ENCODE measurements at places on chromosomes 12 and 14.

DNA sequence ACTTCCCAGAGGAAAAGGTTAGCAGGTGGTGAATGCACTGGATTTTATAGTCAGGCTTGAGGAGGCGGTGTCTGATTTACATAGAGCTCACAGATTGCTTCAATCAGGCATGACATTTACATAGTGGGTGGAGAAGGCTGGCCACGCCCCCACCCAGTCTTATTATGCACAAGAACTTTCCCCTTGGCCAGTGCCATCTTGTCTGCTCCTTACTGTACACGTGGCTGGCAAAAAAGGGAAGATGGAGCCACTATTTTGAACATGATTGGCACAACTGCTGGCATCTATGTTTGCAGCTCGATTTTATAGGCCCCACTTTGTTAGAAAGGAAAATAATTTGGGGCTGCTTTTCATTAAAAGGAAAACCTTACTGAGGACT lies 10.9 kb upstream of the LGMN start:
- DNase-seq, result no peak

GRCh38 chr14:105917933-105918436 lies 391.6 kb downstream of the TMEM121 start:
- no peak for DNase-seq

DNA sequence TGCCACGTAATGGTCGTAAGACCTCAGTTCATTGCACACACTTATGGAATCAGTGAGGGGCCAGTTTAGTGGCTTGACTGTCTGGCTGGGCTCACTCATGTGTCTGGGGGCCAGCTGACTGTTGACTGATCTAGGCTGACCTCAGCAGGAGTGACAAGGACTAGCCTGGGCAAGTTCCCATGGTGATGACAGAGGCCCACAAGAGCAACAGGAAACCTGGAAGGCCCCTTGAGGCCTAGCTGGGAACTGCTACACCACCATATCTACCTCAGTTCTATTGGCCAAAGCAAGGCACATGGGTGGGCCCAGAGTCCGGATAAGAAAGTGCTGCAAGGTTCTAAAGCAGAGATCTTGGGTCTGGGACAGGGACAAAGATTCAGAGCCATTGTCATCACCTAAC lies 21.3 kb upstream of the RFLNA start:
- DNase-seq, result peak; percentile 37

DNA sequence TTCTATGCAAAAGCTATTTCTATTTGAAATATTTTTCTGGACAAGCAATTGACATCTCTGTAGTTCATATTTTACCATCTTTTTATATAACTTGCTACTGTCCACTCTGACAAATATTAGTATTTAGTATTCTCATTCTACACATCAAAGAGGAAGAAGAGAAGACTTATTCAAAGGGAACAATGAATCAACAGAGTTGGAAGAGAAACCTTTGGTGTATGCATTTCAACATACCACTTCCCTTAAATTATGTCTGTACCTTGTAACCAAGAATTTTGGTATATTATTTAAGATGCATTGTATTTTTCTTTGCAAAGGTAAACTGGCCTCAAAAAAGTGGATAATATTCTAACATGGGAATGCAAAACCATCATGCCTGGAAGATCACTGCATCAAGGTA lies 72.1 kb upstream of the DUSP6 start:
- no peak for DNase-seq

DNA sequence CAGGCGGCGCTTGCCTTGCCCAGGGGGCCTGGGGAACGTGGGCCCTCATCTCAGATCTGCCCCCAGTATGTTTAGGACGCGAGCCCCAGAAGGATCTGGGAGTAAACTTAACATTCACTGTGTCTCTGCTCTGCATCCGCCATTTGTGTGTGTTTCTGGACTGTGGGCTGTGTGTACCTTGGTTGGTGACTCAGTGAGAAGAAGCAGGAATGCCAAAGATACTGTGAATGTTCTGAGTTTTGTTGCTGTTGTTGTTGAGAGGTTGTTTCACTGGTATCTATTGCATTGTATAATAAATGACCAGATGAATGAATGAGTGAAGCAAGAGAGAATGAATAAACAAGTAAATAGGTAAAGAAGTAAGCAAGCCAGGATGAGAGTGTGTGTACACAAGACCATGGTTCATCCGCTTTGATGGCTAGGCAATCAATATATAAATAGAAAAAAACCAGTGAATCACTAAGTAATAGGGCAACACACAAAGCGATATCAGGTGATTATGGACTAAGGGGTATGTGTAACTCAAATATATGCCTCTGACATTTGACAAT lies 20.5 kb downstream of the MEG3 start:
- DNase-seq, result no peak

- no peak for DNase-seq
Observed at GRCh38 chr12:16036073-16036472, 124.9 kb downstream of the DERA start.

DNA sequence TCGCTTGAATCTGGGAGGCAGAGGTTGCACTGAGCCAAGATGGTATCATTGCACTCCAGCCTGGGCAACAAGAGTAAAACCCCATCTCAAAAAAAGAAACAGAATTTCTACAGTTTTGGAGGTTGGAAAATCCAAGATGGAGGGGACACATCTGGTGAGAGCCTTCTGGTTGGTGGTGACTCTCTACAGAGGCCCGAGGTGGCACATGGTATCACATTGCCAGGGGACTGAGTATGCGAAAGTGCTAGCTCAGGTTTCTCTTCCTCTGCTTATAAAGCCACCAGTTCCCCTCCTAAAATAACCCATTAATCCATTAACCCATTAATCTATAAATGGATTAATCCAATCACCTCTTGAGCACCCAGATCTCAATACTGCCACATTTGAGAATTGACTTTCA lies 70.8 kb upstream of the DACT1 start:
- no peak for DNase-seq

- DNase-seq, result no peak
Observed at GRCh38 chr14:50335389-50335788, 23.3 kb downstream of the DMAC2L start.

GRCh38 chr12:10368206-10369171 lies 21.4 kb downstream of the KLRK1 start:
- peak; percentile 26 for DNase-seq

GRCh38 chr12:108860443-108860842 lies 3.1 kb upstream of the SSH1 start:
- DNase-seq, result no peak

DNA sequence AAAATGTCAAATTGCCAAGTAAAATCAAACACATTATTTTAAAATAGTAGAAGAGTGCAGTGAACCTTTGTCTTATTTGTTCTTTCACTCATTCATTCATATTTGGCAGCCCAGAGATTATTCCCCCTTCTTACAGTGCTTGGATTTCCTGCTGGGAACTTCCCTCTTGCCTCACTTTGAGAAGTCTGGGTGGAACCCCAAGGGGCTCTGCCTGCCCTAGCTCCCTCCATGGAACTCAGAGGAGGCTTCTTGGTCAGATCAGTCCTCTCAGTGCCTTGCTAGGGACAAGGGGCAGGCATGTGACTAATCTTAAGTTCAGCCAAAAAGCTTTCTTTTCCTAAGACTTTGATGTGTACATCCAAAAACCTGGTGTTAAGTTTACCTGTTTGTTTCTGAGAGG lies 84.7 kb upstream of the OVCH1 start:
- DNase-seq, result no peak

DNA sequence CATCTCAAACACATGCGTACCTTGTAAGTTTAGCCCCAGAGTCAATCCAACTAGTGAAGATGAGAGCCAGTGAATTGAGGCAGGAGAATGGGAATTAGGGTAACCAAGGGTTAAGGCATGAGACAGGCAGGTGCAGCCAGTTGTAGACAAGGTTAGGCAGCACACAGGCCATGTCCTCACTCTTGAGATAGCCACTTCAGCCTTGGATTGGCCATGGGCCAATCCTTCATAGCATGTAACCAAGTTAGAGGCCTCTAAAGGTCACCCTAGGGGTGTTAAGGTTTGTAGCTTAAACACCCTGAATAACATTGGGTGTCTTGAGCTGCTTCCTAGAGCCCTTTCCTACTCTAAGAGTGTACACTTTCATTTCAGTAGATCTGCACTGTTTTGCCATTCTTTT lies 208.2 kb upstream of the RBM19 start:
- DNase-seq, result no peak

GRCh38 chr12:106343214-106343528 lies 14.4 kb upstream of the POLR3B start:
- DNase-seq, result no peak

- peak; percentile 55 for DNase-seq
Observed at GRCh38 chr14:90495357-90496276, 98.8 kb downstream of the CALM1 start.

GRCh38 chr12:59164991-59165718 lies 244.9 kb upstream of the LRIG3 start:
- no peak for DNase-seq

- no peak for DNase-seq
Observed at GRCh38 chr12:115070313-115070712, 386.3 kb upstream of the TBX3 start.

- DNase-seq, result no peak
Observed at GRCh38 chr14:89388853-89389252, 28.2 kb downstream of the FOXN3 start.

DNA sequence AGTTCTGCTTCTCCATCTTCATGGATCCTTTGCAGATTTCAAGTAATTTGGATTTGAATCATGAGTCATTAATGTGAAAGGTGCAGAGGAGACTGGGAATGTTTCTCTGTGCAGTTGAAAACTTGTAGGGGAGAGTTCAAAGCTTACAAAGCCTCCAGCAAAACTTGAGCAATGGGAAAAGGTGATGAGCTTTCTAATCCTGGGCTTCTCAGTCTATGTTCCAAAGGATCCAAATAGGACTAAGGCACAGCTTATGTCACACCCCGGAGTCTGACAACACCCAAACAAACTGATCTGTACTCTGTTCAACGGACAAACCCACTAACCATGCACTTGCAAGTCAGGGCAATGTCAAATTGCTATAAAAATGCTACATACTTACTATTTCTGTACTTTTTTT lies 134.8 kb downstream of the DUSP6 start:
- DNase-seq, result no peak

GRCh38 chr14:57634335-57634734 lies 140.7 kb upstream of the CCDC198 start:
- DNase-seq, result no peak

GRCh38 chr12:49917166-49917787 lies 13.6 kb upstream of the FAIM2 start:
- no peak for DNase-seq

DNA sequence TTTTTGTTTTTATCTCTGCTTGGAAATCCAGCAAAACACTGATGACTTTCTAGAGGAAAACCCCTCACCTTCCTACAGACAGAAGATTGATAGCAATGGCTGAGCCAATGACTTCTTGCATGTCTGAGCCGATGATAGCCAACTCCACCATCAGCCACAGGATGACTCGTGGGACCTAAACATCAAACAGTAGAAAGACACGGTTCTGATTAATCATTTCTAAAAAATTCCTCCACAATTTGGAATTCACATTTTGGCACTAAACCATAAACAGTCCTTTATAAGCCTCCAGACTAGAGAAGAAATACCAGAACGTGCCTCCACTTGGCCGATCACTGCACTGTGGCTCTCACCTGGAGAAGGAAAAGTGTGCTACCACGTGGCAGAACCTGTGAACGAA lies 25.9 kb downstream of the SLC11A2 start:
- no peak for DNase-seq

DNA sequence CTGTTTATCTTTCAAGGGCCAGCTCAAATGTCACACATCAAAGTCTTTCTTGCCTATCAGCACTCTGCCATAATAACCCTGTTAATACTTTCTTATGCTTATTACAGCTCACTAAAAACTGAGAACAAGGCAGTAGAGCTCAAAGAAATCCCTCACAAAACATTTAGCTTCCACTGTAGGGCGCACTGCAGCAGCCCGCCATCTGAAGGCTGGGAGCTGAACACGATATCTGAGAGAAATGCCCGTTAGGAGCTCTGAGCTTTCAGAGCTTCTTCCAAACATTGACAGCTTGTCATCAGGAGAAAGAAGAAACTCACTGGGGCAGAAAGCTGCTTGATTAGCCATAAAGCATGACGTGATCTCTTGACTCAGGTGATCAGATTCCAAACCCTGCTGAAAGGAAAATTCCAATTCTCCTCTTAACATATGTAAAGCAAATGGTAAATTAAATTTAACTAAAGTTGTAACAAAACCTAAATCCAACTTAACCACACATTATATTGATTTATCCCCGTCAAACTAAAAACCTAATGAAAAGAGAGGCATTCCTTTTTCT lies 175.7 kb downstream of the C12orf50 start:
- no peak for DNase-seq

DNA sequence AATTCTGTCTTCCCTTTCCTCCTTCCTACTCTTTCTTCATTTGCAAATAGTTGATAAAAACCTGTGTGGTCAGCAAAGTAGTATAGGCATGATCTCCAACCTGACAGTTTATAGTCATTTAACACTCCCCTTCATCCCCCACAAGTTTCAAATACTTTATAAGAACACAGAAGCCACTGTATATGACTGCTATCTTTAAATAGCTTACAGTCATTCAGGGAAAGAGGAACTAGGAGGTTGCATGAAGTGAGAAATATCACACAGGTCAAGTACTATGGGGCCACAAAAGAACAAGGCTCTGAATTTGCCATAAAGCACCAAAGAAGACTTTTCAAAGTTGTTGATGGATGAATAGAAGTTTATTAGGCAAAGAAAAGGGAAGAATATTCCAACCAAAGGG lies 431.3 kb downstream of the NPAS3 start:
- DNase-seq, result no peak

DNA sequence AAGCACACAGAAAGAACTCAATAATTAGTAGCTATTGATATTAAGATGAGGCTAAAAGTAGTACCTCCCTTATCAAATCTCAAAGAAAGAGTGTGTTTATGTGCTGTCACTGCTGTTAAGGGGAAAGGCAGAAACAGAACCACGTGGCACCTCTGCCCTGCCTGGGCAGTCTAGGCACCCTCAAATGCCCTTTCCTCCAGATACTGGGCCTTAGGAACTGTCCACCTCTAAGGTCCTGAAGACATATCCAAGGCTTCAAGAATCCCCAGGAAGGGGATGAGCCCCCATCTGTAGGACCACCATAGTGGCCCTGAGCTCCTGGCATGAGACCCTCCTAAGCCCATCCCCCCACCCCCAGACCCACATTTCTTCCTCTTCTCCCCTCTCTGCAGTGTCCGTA lies 29.1 kb downstream of the NGB start:
- DNase-seq, result no peak

Measured in stimulated activated CD8-positive, alpha-beta memory T cell treated with anti-CD3 and anti-CD28 coated beads, Interleukin-4, amount 100 ng/mL, for 48 hours (primary cell).